MCF 10A (cell line): ENCODE measurements at places on chromosomes 11 and 22. TPM values are rescaled to one million over a fixed set of nuclear protein-coding genes. Genes with fewer than 3 reads are reported as not detected.

DNA sequence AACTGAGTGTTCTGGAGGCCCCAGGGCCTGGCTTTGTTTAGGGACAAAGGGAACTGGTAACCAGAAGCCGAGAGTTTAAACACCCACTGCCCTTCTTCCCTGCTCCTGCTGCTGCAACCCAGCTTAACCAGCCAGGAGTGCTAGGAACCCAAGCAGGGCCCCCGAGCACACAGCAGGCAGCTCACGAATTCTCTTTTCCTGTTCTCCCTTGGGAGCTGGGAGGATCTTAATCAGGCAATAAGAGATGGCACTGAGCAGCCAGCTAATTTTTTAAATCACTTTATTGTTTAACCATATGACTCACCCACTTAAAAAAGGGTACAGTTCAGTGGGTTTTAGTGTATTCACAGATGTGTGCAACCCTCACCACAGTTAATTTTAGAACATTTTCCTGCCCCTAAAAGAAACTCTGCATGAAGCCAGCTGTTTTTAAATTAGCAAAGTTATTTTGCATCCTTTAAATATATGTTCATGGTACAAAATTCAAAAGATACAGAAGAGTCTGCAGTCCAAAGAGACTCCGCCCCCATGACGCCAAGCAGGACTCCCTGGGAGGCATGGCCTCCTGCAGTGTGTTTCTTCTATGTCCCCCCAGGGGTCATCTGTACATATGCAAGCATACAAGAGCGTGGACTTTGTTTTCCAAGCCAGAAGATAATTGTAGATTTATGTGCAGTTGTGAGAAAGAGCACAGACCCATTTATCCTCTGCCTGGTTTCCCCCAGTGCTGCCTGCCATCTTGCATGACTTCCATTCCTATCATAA lies 18.9 kb upstream of the PPP6R3 start:
- H3K4me1 ChIP-seq: peaks cover 5% of the 10 kb centered on the region
- no peaks in the 10 kb centered on the region for H3K27me3 ChIP-seq

GRCh38 chr11:55357560-55358184 lies 10.1 kb upstream of the OR4A15 start:
- H3K27ac ChIP-seq: no peak overlapping the region
- no peak overlapping the region for H3K4me3 ChIP-seq
- no peaks in the 10 kb centered on the region for H3K27me3 ChIP-seq
- peaks cover 4% of the 10 kb centered on the region for H3K36me3 ChIP-seq

DNA sequence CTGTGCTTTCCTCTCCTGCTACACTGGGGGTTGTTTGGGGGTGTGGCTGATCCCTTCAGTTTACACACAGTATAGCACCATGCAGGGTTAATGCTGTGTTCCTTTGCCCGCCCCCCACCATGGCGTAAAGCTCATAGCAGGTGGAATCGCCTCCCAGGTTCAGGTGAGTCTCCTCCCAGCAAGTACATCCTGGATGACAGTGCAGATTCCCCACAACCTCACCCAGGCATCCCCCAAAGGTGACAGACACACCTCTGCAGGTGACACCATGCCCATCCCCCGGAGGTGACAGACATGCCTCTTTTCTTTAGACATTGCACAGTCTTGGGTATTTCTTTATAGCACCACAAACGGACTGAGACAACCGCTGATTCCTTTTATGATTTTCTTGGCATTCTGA lies 343.7 kb downstream of the BRD1 start:
- no peaks in the 10 kb centered on the region for H3K27me3 ChIP-seq
- DNase-seq: no peak
- H3K4me3 ChIP-seq: no peak overlapping the region
- H3K4me1 ChIP-seq: no peaks in the 10 kb centered on the region
- H3K36me3 ChIP-seq: no peaks in the 10 kb centered on the region

DNA sequence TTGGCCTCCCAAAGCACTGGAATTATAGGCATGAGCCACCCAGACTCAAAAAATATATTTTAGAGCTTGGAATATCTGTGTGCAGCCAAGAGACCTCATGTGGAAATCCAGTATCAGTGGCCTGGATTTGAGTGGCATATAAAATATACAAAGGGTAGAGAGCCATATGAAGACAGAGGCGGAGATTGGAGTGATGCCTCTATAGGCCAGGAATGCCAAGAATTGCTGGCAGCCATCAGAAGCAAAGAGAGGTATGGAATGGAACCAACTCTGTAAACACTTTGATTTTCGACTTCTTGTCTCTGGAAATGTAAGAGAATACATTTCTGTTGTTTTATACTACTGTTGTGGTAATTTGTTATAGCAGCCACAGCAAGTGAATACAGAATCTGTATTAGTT lies 123.0 kb downstream of the PLEKHA7 start:
- no peak overlapping the region for H3K27ac ChIP-seq
- H3K4me3 ChIP-seq: no peak overlapping the region
- no peaks in the 10 kb centered on the region for H3K27me3 ChIP-seq
- H3K4me1 ChIP-seq: peaks cover 23% of the 10 kb centered on the region

GRCh38 chr11:43012606-43013005 lies 299.2 kb upstream of the API5 start:
- H3K36me3 ChIP-seq: no peaks in the 10 kb centered on the region
- no peak overlapping the region for H3K4me3 ChIP-seq
- no peak overlapping the region for H3K27ac ChIP-seq
- no peaks in the 10 kb centered on the region for H3K4me1 ChIP-seq
- DNase-seq: no peak
- H3K27me3 ChIP-seq: no peaks in the 10 kb centered on the region

DNA sequence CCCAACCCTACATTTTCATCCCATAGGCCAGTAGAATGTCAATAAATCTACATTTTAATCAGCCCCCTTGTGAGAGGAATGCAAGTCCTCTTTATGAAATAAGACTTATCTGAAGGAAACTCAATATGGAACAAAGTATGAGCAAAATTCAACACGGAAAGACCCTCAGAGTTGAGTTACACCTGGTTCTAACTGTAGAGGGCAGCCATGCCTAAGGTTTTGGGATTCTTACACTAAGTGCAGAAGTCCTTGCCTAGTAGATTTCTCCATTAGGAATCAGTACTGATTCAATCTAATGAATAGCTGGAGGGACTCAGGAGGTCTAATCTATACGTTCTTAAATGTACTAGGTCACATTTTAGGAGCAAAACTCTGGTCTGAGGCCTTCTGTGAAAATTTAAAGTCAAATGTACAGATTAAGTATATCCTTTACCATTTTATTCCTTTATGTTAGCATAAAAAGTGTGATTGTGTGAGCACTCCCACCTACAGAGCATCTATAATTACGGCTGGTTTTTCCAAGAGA lies 904.5 kb downstream of the DLG2 start:
- no peak for DNase-seq
- H3K27me3 ChIP-seq: peaks cover 43% of the 10 kb centered on the region
- no peaks in the 10 kb centered on the region for H3K36me3 ChIP-seq
- no peak overlapping the region for H3K4me3 ChIP-seq
- H3K27ac ChIP-seq: no peak overlapping the region

- H3K27ac ChIP-seq: no peak overlapping the region
- H3K4me1 ChIP-seq: no peaks in the 10 kb centered on the region
- no peak overlapping the region for H3K4me3 ChIP-seq
- H3K27me3 ChIP-seq: no peaks in the 10 kb centered on the region
Observed at GRCh38 chr11:14270690-14271542, 88.1 kb downstream of the RRAS2 start.

GRCh38 chr11:2533587-2534133 lies 88.9 kb downstream of the KCNQ1 start:
- peak overlapping the region; percentile 42 for H3K27ac ChIP-seq
- no peaks in the 10 kb centered on the region for H3K36me3 ChIP-seq
- DNase-seq: peak; percentile 86

DNA sequence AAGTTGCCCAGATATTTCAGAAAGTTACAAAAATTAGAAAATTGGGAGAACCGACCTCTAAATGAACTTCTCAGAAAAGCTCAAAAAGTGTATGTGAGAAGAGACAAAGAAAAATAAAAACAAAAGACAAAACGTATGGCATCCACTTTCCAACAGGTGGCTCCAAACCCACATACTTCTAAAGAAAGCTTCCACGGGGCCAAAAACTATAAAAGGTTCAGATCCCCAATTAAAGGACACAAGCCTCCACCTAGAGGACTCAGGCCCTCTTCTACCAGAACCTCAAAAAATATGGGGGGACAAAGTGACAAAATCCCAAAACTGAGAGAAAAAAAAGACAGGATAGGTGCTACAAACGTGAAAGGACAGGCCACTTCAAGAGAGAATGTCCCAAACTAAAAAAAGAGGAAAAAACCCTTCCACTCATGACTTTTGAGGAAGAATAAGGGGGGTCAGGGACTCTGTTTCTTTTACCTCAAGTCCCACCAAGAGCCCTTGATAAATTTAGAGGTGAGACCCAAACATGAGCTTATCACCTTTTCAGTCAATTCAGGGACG lies 8.8 kb downstream of the SCGB2A1 start:
- H3K36me3 ChIP-seq: no peaks in the 10 kb centered on the region
- peak; percentile 39 for DNase-seq
- no peaks in the 10 kb centered on the region for H3K27me3 ChIP-seq
- H3K4me1 ChIP-seq: no peaks in the 10 kb centered on the region

FOLR2 gene
- total RNA-seq: not detected in 2 replicates

FGF3 gene
- total RNA-seq: not detected in 2 replicates

DNA sequence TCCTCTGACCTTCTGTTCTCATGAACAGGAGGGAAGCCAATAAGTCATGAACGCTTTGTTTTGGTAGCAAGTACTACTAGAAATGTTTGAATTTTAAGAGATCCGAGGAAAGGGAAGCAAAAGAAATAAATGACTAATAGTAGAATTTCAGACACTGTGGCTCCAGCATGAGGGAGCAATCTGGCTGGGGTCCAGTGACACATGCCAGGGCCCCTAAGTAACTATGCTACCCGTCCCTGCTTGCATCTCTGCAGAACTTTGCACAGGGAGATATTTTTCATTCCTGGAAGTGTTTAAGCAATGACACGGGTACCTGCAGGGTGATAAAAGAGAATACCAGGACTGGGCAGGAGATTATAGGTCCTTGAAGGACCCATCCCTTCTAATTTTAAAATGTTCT lies 7.3 kb upstream of the ADAMTS8 start:
- no peak overlapping the region for H3K27ac ChIP-seq
- peaks cover 12% of the 10 kb centered on the region for H3K4me1 ChIP-seq
- H3K27me3 ChIP-seq: peaks cover 10% of the 10 kb centered on the region
- H3K4me3 ChIP-seq: no peak overlapping the region

DNA sequence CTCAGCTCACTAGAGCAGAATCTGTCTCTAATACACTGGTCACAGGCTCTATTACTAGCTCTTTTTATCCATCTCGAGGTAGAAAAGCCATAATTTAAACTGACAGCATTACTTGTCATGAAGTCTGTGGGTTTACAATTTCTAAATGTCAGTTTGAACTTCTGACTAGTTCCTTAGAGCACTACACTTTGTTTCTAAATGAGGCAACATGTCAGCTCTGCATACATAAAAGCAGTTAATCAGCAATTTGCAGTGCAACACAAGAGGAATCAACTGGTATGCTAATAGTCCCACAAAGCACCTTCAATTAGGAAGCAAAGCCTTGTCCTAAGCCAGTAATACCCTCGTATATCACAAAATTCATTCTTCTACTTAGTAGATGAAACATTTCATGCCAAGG lies 321.3 kb downstream of the TTC28 start:
- no peak overlapping the region for H3K4me3 ChIP-seq
- no peaks in the 10 kb centered on the region for H3K4me1 ChIP-seq
- H3K36me3 ChIP-seq: no peaks in the 10 kb centered on the region
- DNase-seq: no peak
- H3K27ac ChIP-seq: no peak overlapping the region

DNA sequence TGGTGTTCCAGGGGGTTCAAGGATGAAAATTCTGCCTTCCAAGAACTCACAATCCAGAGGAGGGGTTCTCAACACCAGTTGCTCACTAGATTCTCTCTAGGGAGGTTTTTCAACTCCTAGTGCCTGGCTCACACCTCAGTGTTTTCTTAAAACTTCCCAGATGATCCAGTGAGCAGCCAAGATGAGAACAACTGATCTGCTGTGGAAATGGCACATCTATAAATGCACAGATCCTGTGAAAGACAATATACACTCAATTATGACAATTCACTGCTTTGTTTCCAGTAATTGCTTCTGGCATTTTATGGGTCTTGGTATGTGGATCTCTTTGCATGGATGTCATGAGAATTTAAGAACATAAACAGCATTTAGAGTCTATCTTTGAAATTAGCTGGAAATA lies 45.2 kb upstream of the PRSS23 start:
- no peaks in the 10 kb centered on the region for H3K27me3 ChIP-seq
- no peak overlapping the region for H3K4me3 ChIP-seq
- DNase-seq: no peak
- no peak overlapping the region for H3K27ac ChIP-seq
- no peaks in the 10 kb centered on the region for H3K36me3 ChIP-seq
- no peaks in the 10 kb centered on the region for H3K4me1 ChIP-seq
